ENCODE measurements at places on chromosomes 2 and 18. TPM values are rescaled to one million over a fixed set of nuclear protein-coding genes. Genes with fewer than 3 reads are reported as not detected.

Gene FOXI3
- total RNA-seq = not detected

Gene MYCN
- total RNA-seq = not detected

Gene CDH2
- 46.9 TPM for total RNA-seq

Gene TUBA3D
- not detected for total RNA-seq

Gene CNDP2
- 75.2 TPM for total RNA-seq

Gene CCBE1
- 10.6 TPM for total RNA-seq

Gene AMER3
- total RNA-seq = not detected

Gene ARHGAP25
- total RNA-seq = not detected

Gene MLPH
- 253 TPM for total RNA-seq

Gene TRAPPC8
- total RNA-seq = 14.2 TPM

Gene IGFBP5
- 0.14 TPM for total RNA-seq

Gene GRHL1
- total RNA-seq = 1.2 TPM

Gene SCN7A
- not detected for total RNA-seq

Gene ST8SIA5
- not detected for total RNA-seq

Gene KIF1A
- 0.62 TPM for total RNA-seq

Gene DYNAP
- not detected for total RNA-seq

Gene GPBAR1
- total RNA-seq = not detected

Gene STK25
- 92.2 TPM for total RNA-seq

Gene OSBPL6
- 5.7 TPM for total RNA-seq

Gene GULP1
- 29.9 TPM for total RNA-seq

Gene CRYGC
- total RNA-seq = not detected

Gene RETSAT
- 55.9 TPM for total RNA-seq

Gene ATP6V1B1
- total RNA-seq = 0.32 TPM

Gene PARD6G
- 3.4 TPM for total RNA-seq

Gene SOCS6
- total RNA-seq = 31.1 TPM

Gene RESP18
- not detected for total RNA-seq

Gene UNC80
- total RNA-seq = not detected

Gene SOX11
- total RNA-seq = not detected

Gene AGXT
- total RNA-seq = not detected

Gene ACOXL
- total RNA-seq = not detected

Gene GPR39
- 9.9 TPM for total RNA-seq

Gene MYO3B
- not detected for total RNA-seq

All from A549 treated with RU486 at 1 μM for 4 hours (cell line).